ENCODE measurements at places on chromosomes 16 and 17.

DNA sequence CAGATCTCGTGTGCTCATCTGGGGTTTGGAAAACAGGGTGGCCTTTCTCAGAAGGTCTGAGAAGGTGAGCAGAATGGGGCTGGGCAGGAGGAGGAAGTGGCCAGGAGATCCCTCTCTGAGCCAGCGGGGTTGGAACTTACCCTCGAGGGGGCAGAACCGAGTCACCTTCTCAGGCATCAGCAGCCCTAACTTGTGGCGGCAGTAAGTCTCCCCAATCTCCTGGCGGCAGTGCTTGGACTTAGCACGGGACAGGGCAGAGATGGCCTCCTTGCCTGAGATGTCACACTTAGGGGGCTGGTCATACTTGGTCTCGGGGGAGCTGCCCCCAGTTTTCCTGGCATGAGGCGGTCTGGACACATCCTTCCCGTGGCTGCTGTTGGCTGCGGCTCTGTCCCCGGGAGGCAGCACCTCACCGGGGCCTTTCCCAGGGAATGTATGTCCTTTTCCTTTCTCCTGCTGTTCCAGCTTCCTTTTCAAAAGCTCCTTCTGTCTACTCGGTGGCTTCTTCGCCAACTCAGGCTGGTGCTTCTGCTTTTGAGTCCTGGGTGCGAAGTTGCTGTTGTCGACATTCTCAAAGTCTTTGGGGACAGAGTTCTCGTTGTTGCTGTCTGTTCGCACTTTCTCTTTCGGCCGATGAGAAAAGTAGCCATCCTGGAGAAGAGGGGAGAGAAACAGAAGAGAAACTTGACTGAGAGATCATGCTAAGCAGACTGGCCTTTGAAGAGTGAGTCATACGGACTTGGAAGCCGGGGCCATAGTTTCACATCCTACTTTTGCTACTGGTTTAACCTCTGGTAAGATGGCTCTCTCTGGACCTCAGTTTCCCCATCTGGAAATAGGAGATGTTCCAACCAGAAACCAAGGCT is 211.7 kb downstream of the XYLT1 start:
- H3K36me3 ChIP-seq: no peaks in the 10 kb centered on the region
- no peaks in the 10 kb centered on the region for H3K27me3 ChIP-seq
- no peak overlapping the region for H3K27ac ChIP-seq
- H3K4me3 ChIP-seq: no peak overlapping the region
- DNase-seq: no peak
- H3K4me1 ChIP-seq: no peaks in the 10 kb centered on the region

DNA sequence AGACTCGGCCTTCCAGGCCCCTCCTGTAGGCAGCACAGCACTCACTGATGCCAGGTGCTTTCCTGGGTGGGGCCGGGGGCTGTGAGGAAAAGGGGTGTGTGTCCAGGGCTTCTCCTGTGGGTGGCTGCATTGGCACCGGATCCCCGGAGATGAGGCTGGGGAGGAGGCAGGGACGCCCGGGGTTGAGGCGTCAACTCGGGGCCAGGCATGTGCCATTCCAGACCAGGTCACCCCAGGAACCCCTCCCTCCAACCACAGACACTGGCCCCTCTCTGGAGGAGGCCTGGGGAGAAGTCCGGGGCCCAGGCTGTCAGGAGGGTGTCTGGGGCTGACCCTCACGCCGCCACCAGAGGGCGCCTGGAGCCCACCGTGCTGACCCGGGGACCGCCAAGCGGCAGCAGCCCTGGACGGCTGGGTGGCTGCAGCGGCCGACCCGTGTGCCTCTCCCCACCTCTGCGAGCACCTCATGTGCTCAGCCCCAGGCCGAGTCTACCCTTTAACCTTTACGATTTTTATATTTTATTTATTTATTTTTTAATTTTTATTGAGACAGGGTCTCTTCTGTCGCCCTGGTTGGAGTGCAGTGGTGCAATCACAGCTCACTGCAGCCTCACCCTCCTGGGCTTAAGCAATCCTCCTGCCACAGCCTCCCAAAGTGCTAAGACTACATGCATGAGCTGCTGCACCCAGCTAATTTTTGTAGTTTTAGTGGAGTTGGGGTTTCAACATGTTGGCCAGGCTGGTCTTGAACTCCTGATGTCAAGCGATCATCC is 3.2 kb upstream of the METRN start:
- DNase-seq: peak; percentile 82
- no peak overlapping the region for H3K4me3 ChIP-seq
- no peaks in the 10 kb centered on the region for H3K4me1 ChIP-seq
- H3K27me3 ChIP-seq: peaks cover 54% of the 10 kb centered on the region
- H3K36me3 ChIP-seq: no peaks in the 10 kb centered on the region

GRCh38 chr17:82004517-82005455 is 17.9 kb downstream of the CENPX start:
- H3K36me3 ChIP-seq: no peaks in the 10 kb centered on the region
- no peak overlapping the region for H3K4me3 ChIP-seq
- DNase-seq: no peak
- no peaks in the 10 kb centered on the region for H3K27me3 ChIP-seq
- peak overlapping the region; percentile 65 for H3K27ac ChIP-seq
- peaks cover 4% of the 10 kb centered on the region for H3K4me1 ChIP-seq

GRCh38 chr16:68517606-68518166 is 21.4 kb upstream of the ZFP90 start:
- no peaks in the 10 kb centered on the region for H3K36me3 ChIP-seq
- no peak overlapping the region for H3K27ac ChIP-seq
- no peaks in the 10 kb centered on the region for H3K4me1 ChIP-seq
- no peak for DNase-seq
- no peaks in the 10 kb centered on the region for H3K27me3 ChIP-seq

GRCh38 chr16:66277311-66278070 is 89.0 kb upstream of the CDH5 start:
- H3K27ac ChIP-seq: no peak overlapping the region
- H3K27me3 ChIP-seq: no peaks in the 10 kb centered on the region
- no peaks in the 10 kb centered on the region for H3K4me1 ChIP-seq
- no peak for DNase-seq
- no peak overlapping the region for H3K4me3 ChIP-seq
- no peaks in the 10 kb centered on the region for H3K36me3 ChIP-seq

DNA sequence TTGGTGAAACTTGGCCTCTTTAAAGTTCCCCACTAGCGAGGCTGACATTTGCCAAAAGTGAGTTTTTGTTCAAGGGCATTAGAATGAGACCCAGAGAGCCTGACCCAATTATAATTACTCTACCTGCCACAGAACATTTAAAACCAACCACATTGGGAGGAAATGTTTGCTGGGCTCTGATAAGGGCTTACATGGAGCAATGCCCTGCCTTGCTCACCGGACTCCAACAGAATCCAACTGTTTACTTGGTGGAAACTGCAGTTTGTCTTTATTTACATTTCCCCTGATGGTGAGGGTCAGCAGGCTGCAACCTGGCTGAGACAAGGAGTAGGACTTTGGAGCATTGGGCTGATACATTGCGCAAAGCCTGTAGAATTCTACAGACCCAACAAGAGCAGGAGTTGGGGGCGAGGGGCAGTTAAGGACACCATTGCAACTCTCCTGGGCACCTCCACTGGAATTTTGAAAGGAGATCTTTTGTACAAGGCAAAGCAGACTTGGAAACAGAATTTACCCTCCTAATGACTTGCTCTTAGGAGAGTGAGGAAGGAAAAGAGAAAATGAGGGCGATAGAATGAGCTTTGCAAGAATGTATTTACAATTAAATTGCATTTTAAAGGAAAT is 368.6 kb downstream of the SHISA9 start:
- no peaks in the 10 kb centered on the region for H3K27me3 ChIP-seq
- H3K4me3 ChIP-seq: no peak overlapping the region
- DNase-seq: no peak
- no peak overlapping the region for H3K27ac ChIP-seq

- H3K36me3 ChIP-seq: no peaks in the 10 kb centered on the region
- H3K27ac ChIP-seq: no peak overlapping the region
- DNase-seq: no peak
Measured at GRCh38 chr17:39555368-39555767, 52.4 kb downstream of the NEUROD2 start.

DNA sequence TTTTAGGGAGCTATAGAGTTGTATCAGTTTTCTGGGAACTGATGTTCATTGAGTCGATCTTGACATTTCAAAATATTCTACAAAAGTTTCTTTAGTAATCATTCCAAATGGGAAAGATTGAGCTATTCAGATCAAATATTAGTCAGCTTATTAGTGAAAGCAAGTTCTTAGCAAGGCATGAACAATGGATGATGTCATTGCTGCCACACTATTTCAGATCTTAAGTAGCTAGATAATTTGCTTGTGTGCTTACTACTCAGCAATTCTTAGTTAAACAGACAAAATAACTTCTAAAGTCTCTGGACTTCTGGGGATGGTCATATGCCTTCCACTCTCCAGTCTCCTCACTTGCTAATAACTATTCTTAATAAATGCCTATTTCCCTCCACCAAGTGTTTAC is 69.0 kb upstream of the CDH8 start:
- H3K36me3 ChIP-seq: no peaks in the 10 kb centered on the region
- DNase-seq: no peak
- H3K27ac ChIP-seq: no peak overlapping the region
- H3K4me3 ChIP-seq: no peak overlapping the region

- no peaks in the 10 kb centered on the region for H3K27me3 ChIP-seq
- no peak for DNase-seq
- H3K27ac ChIP-seq: no peak overlapping the region
- H3K4me1 ChIP-seq: no peaks in the 10 kb centered on the region
Measured at GRCh38 chr16:55933038-55933437, 57.9 kb upstream of the CES5A start.

GRCh38 chr16:67822511-67822910 is 15.8 kb downstream of the TSNAXIP1 start:
- no peak overlapping the region for H3K4me3 ChIP-seq
- H3K27ac ChIP-seq: no peak overlapping the region
- H3K4me1 ChIP-seq: no peaks in the 10 kb centered on the region

DNA sequence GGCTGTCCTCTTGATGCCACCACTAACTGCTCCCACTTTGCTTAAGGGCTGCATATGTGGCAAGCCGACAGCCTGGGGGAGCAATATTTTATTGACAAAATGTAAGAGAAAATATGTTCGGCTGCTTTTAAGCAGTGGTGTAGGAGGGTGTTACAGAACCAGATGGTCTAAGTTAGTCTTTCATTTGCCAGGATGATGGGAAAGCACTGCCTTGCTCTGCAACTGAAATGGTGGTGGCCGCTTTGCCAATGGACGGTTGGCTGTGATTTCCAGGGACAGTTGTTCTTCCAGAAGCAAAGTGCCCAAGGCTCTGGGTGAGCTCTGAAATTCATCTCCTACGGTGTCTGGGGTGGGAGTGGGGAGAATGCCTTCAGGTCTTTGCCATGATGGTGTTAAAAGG is 469.3 kb downstream of the TOX3 start:
- H3K27ac ChIP-seq: no peak overlapping the region
- no peaks in the 10 kb centered on the region for H3K27me3 ChIP-seq

- no peaks in the 10 kb centered on the region for H3K36me3 ChIP-seq
- DNase-seq: no peak
- H3K4me1 ChIP-seq: no peaks in the 10 kb centered on the region
- peak overlapping the region; percentile 13 for H3K4me3 ChIP-seq
Measured at GRCh38 chr16:69465881-69466280, 41.5 kb downstream of the CYB5B start.

GRCh38 chr16:82509691-82510430 is 116.9 kb upstream of the CDH13 start:
- no peaks in the 10 kb centered on the region for H3K36me3 ChIP-seq
- H3K4me3 ChIP-seq: no peak overlapping the region

- H3K27me3 ChIP-seq: no peaks in the 10 kb centered on the region
- no peak overlapping the region for H3K4me3 ChIP-seq
- no peak overlapping the region for H3K27ac ChIP-seq
- H3K4me1 ChIP-seq: no peaks in the 10 kb centered on the region
- no peaks in the 10 kb centered on the region for H3K36me3 ChIP-seq
Measured at GRCh38 chr17:74603037-74603635, 11.1 kb upstream of the CD300LD start.

DNA sequence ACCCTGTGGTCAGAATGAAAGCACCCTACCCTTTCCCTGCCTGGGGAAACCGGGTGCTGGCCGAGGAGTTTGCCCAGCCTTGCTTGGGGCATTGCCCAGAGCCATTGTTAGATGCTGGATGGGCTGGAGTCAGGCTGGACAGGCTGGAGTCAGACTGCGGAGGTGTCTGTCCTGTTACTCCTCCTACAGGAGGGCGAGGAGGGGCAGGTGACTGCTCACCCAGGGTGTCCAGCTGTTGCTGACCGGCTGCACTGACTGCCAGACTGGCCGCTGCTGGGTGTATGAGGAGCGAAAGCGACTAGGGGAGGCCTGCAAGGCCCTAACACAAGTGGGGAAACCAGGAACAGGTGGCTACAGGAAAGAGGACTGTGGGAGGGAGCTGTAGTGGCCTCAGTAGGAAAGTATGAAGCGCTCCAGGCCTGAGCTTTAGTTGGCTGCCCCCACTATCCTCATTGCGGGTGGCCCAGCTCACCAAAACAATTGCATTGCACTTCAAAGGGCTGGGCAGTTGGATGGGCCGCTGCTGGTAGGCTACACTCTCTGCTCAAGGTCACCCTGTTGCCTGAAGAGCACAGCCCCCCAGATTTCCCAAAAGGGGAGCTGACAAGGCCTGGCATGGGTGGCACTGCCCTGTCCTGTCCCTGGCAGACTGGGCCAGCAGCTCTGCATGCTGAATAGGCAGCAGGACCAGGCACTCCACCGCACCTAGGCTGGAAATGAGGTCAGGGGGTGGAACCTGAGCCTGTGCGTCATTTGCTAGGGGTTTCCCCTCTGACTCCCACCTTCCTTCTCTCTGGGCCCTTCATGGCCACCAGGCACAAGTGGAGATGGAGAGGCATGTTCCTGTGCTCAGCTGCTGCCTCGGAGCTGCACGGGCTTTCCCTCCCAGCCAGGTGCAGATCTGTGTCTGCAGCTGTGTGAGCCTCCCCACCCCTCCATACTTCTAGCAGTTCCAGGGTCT is 18.4 kb downstream of the LDHD start:
- no peaks in the 10 kb centered on the region for H3K27me3 ChIP-seq
- no peaks in the 10 kb centered on the region for H3K36me3 ChIP-seq
- DNase-seq: no peak
- no peak overlapping the region for H3K4me3 ChIP-seq
- H3K27ac ChIP-seq: peak overlapping the region; percentile 78

GRCh38 chr16:6008670-6009069 is 911.1 kb upstream of the EEF2KMT start:
- H3K4me3 ChIP-seq: no peak overlapping the region
- H3K27me3 ChIP-seq: no peaks in the 10 kb centered on the region
- no peaks in the 10 kb centered on the region for H3K4me1 ChIP-seq
- H3K36me3 ChIP-seq: no peaks in the 10 kb centered on the region
- no peak for DNase-seq

GRCh38 chr17:14331225-14331981 is 30.5 kb downstream of the HS3ST3B1 start:
- H3K27ac ChIP-seq: no peak overlapping the region
- no peaks in the 10 kb centered on the region for H3K4me1 ChIP-seq
- H3K27me3 ChIP-seq: no peaks in the 10 kb centered on the region
- no peak for DNase-seq
- H3K4me3 ChIP-seq: no peak overlapping the region

DNA sequence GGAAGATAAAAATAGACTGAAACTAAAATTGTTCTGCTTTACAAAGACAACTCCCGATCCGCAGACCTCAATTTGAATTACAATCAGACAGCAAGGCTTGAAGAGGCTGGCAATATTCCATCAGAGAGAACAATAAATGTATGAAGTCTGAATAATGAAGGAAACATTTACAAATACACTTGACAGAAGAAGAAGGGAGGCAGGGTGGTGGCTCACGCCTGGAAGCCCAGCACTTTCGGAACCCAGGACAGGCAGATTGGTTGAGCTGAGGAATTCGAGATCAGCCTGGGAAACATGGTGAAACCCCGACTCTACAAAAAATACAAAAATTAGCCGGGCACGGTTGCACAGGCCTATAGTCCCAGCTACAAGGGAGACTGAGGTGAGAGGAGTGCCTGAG is 14.6 kb downstream of the ODF4 start:
- no peaks in the 10 kb centered on the region for H3K36me3 ChIP-seq
- DNase-seq: no peak
- H3K27ac ChIP-seq: no peak overlapping the region
- H3K4me3 ChIP-seq: no peak overlapping the region
- no peaks in the 10 kb centered on the region for H3K4me1 ChIP-seq
